ENCODE measurements at places on chromosomes 3 and 15.
A peak's percentile ranks its signal among the peaks of the same experiment; 100 is the strongest.

GRCh38 chr3:119293105-119293870 is 895 bp upstream of the ARHGAP31 start:
- no peak for DNase-seq

GRCh38 chr3:69419276-69419675 is 33.4 kb upstream of the FRMD4B start:
- no peak for DNase-seq

DNA sequence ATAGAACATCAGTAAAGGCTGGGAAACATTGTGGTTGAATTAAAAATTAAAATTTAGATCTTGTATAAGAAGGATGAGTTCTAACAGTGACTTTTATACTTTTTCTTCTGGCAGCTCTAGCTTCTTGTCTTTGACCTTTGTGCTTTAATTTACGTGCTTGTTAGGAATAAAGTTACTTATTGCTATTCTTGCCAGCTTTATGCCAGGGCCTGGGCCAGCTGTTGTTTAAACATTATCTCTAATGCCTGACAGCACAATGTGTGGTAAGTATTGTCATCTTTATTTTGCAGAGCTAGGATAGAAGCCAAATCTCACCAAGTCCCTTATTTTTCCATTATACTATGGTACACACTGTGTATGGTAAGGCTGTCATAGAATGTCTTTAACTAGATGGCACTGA is 766.7 kb upstream of the GOLIM4 start:
- DNase-seq, result no peak

- DNase-seq, result no peak
These were observed 43.3 kb downstream of the HOMER2 start for GRCh38 chr15:82909080-82909815.

GRCh38 chr3:535566-536416 is 339.2 kb downstream of the CHL1 start:
- DNase-seq, result peak; percentile 3

DNA sequence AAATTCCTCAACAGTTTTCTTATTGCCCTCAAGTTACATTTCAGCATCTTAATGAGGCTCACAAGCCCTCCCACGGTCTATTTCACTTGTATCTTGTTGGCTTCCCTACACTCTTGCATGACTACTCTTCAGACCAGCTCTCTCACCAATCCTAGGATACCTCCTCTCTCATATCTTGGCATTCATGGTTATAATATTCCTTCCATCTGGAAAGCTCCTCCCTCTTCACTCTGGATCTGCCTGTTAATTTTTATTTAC is 8.5 kb upstream of the CCDC80 start:
- no peak for DNase-seq

GRCh38 chr3:25071846-25072245 is 356.2 kb upstream of the RARB start:
- DNase-seq, result no peak

DNA sequence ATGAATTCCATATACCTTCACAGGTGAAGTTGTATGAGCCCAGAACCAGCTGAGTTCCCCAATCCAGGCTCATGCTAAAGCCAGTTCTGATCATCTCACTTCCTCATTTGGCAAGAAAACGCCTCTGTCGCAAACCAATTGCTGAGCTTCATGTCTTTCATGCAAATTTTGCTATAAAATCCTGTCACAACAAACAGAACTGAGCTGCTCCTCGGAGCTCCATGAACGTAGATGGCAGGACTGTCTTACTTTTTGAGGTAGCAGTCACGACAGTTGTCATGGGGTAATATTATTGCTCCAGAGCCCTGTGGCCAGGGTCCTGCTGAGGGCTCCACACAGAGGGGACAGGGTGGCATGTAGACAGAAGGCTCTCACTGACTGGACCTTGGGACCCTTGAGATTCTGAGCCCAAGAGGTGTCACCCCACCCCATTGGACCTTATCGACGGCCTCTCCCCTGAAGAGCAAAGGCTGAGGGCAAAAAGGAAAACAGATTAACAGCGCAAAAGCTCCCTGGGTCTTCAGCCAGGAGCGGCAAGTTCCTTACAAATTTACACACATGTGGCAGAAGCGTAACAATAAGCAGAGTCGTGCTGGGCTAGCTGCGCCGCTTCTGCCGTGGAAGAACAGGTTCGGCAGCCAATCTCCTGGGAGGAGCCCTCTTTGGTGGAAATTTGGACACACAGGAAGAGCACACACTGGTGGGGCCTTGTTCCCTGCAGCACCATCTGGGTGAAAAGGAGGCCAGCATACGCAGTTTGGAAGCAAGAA is 249.2 kb downstream of the OPA1 start:
- peak; percentile 43 for DNase-seq

DNA sequence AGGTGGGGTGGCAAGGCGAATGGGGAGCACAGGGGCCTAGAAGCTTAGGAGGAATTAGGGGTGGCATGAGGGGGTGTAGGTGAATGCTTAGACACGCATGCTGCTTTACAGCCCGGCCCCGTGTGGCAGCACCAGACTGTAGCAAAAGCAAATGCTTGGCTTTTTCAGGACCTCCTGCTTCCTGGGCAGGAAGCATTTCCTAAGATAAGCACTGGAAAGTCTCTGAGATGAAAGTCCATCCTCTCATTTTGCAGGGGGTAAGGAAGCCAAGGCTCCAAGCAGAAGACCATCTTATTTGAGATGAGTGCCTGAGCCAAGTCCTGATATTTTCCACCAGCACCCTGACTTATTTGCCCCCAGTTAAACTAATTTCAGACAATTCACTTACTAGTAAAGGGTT is 12.9 kb downstream of the SSUH2 start:
- DNase-seq, result no peak

DNA sequence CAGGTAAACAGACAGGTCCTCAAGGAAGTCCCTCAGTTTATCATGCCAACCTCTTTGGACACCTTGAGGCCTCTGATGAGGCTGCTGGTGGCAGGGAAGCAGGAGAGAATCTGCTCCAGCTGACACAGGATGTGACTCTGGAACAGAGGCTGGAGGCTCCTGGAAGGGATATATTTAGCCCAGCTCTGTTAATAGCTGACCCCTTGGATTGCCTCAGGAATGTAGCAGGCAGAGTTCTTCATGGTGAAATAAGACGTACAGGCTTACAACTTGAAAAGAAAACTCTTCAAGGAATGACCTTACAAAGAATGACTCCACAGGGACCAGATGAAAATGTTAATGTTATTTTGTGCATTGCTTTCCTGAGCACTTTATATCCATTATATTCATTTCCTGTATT is 90.5 kb downstream of the AQP9 start:
- DNase-seq, result no peak

- peak; percentile 68 for DNase-seq
These were observed 207.1 kb downstream of the TBC1D2B start for GRCh38 chr15:77870195-77871065.

GRCh38 chr3:20935791-20936190 is 749.8 kb upstream of the SGO1 start:
- no peak for DNase-seq

Measured in Ammon's horn (tissue), 1 donor.